NCI-H1105 treated with DMSO at 0.1 percent for 48 hours (cell line): ENCODE measurements at places on chromosomes 13 and 19.
A peak's percentile ranks its signal among the peaks of the same experiment; 100 is the strongest.

GRCh38 chr19:19627621-19628500 is at the start of gene LPAR2:
Gene LPAR2 (minus strand): TSS chr19:19628220. CDS start chr19:19627275, 945 bp downstream.
- peak; percentile 81 for DNase-seq

DNA sequence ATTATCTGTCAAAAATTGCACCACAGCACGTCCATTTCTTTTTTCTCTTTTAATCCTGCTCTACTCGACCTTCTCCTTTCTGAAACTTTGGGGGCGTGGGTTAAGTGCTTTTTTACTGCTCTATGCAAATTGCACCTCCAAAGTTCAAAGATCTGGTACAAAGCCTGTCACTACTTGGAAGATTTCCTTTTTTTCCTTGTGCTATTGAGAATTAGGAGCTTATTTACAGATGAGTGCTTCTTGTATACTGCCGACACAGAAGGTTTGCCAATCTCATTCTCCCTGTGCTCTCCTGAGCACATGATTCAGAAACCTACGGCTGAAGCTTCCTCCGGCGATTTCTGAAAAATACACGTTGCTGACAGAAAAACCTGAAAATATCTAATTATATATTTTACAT is 94.8 kb downstream of the TEX29 start:
- DNase-seq: no peak

DNA sequence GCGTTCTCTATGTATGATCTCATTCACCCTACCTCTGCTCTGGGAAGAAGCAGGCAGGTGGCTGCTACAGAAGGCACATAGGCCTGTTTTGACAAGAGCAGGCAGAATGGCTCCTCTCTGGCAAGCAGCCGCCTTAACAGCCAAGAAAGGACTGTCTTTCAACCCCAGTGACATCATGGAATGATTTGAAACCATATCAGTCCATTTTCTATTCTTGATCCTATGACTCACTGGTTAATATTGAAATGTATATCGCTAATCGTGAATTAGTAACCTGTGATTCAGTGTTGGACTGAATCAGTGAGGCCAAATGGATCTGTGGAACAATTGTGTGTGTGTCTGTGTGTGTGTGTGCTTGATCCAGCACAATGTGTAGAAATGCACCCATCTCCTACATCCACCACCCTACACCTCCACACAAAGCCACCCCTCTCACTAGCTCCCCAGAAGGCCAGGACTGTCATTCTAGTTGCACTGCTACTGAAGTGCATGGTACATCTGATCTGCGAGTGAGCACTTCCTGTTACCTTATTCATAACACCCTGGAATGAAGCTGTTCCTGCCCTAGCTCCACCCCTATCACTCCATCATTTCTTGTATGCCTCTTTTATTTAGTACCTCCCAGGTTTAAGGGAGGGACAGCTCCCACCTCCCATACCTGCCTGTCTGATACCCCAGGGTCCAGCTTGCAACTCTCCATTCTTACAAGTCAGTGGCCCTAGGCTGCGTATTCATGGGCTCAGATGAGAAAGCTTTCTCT is 460.0 kb downstream of the FOXO1 start:
- no peak for DNase-seq

- no peak for DNase-seq
These were observed 74.0 kb downstream of the PDS5B start for GRCh38 chr13:32660227-32660626.

DNA sequence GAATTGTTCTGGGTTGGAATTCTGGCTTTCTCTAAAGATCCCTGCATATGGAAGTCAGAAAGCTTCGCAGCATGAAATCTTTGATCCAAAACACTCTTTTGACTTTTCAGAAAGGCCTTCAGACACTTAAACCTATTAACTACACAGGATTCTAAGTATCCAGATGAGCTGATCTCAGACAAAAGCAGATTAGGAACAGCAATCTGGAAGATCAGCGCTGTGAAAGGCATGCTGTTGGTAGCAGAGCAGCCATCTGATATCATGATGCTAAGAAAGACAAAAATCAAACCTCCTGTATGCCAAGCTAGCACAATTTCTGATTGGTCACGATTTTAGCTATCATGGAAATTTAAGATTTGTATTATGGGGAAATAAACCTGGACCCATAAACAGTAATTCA is 589.9 kb downstream of the GPC5 start:
- no peak for DNase-seq

DNA sequence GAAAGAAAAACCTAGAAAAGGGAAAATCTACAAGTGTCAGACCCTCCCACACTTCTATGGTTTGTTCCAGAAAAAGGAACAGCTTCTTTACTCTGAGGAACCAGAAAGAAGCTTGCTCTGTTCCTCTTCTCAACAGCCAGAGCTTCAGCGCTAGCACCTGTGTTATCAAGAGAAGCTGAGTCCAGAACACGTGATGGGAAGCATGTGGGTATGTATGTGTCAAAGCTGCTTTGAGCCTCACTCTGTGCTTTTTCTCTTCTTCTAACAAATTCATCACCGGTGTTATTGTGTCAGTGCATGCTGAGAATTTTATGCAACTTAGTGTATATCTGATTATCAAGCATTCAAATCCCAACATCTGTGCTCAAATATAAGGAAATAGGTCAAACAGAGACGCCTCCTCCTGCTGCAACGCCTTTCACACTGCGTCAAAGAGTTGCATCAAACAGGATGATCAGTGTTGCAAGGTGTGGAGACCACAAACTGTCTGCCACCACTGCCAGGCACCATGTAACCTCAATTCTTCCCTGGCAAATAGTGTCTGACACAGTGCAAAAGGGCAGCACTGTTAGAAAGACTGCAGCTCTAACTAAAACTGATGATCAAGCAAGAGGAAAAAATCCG is 83.9 kb downstream of the LRRC63 start:
- no peak for DNase-seq

GRCh38 chr13:109833940-109834339 is 47.6 kb upstream of the IRS2 start:
- no peak for DNase-seq

- DNase-seq: no peak
These were observed 13.6 kb downstream of the HAS1 start for GRCh38 chr19:51710163-51710562.

GRCh38 chr13:51608857-51609406 is 24.7 kb downstream of the WDFY2 start:
- DNase-seq: no peak

DNA sequence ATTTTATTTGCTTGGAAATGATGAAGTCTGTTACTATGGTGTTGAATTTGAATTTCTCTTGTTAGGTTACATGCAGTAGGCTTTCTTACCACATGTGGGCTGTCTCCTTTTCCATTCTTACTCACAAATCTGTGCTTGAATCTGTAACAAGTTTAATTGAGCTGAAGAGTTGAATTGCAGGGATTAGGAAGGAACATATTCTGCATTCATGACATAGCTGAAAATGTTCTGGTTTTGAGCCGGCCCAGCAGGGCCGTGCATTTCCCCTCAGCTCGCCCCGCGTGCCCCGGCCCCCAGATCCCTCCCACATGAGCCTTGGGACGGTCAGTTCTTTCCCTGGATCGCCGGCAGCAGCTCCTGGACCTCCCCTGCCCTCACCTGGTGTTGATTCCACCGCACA is 28.1 kb downstream of the TFDP1 start:
- no peak for DNase-seq

DNA sequence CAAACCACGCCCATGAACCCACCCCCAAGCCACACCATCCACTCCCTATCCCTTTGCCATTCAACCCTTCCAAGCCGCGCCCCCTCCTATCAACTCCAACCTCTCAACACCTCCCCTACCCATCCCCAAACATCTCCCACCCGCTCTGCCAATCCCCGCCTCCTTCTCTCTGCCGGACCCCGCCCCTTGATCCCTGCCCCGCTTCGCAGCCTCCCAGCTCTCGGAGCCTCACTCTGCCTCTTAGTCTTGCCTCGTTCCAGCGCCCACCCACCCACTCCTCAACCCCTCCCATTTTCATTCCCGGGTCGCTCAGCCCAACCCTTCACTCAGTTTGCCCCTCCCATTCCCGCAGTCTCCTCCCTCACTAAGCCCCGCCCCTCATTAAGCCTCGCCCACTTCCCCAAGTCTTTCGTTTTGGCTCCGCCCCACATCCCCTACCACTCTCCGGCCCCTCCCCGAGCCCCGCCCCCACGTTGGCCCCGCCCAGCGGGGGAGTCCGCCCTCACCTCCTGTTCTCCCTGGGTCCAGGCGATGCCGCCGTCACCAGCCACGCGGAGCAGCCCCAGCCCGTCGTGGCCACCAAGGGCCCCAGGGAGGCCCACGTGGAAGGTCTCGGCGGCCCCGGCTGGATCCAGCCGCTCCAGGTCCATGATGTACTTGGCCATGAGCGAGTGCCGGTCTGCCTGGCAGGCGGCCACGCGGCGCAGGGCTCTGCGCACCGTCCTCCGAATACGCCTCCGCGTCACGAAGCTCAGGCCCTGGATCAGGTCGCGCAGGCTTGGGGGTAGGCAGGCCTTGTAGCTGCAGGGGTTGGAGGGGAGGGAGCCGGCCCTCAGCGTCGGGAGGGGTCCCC is 5.7 kb downstream of the JAK3 start:
- peak; percentile 85 for DNase-seq

- DNase-seq: no peak
These were observed 78.8 kb downstream of the TUBGCP3 start for GRCh38 chr13:112509190-112509589.

DNA sequence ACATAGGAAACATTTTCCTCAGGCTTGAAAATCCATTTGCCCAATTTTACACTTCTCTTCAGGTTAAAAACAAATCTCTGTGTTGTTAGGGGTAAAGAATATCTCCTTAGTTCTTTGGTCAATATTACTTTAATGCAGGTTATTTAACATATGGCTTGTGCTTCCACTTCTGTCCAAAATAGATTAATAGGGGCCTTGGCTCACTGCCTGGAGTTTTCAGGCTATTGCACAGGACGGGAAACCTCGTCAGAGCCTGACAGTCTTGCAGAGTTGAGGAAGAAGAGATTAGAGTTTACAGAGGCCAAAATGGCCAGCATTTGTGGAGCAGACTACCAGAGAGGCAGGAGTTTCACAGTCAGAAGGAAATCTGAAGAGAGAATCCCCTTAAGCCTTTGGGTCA is 863.9 kb upstream of the GPC6 start:
- peak; percentile 40 for DNase-seq

GRCh38 chr13:26786651-26787295 is 26.2 kb upstream of the GPR12 start:
- no peak for DNase-seq

DNA sequence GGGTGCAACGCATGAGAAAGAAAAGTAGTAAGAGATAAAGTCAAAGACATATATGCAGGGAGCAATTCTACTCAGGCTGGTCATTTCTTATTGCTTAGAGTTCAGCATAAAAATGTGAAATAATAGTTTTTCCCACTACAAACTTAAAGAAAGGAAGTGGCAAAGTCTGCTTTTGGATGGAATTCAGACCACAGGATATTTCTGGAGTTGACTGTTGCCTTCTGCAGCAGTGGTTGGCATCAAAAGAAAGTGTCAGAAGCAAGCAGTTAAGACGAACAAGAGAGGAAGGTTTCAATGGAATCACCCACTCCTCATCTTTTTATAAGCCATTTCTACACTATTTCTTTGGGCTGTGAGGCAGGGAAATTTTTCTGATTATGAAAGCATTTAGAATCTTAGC is 36.2 kb upstream of the TRPC4 start:
- DNase-seq: no peak

DNA sequence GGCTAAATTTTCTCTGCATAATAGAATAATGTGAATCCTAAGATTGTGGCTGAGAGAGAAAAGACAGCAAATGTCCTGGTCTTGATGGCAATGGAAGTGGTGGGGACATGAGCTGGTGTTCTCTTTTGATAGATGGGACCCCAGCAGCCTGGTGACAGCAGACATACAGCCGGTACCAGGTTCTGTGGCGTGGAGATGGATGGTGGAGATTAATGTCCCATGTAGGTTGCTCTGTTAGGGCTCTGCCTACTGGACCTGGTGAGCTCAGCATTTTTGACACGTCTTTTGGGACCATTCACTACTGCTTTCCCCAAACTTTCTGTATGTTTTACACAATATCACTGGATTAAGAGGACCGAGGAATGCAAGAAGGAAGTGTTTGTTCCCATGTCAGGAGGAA is 8.2 kb upstream of the SIGLEC14 start:
- no peak for DNase-seq

- DNase-seq: peak; percentile 27
These were observed 324.0 kb downstream of the GPC5 start for GRCh38 chr13:91722267-91722884.

GRCh38 chr13:48615049-48615448 is 38.7 kb upstream of the CYSLTR2 start:
- no peak for DNase-seq

GRCh38 chr13:77896977-77897376 is 21.7 kb downstream of the EDNRB start:
- DNase-seq: no peak

DNA sequence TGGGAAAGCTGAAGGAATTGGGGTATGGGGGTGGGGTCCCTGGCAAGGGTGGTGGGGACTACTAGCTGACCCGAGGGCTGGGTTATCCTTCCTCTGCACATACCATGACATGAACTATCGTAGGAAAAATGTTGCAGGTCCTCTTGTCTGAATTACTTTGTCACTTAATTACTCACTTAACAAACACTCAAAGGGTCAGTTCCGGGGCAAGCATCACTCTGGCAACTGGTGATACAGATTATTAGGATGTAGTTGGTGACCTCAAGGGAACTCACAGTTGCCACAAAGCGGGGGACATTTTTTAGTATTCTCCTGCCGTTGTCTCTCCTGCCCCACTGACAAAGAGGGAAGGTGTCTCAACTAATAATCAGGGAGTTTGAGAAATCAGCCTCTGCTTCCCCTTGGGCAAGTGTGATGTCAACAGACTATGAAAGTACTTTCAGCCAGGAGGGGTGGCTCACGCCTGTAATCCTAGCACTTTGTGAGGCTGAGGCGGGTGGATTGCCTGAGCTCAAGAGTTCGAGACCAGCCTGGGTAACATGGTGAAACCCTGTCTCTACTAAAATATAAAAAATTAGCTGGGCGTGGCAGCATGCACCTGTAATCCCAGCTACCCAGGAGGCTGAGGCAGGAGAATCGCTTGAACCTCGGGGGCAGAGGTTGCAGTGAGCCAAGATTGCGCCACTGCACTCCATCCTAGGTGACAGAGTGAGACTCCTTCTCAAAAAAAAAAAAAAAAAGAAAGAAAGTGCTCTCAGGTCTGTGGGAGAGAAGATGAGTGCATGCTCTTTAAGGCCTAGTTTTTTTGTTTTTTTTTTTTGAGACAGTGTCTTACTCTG is 10.3 kb downstream of the DNAJB1 start:
- DNase-seq: no peak

GRCh38 chr19:17326595-17326966 is 8.1 kb downstream of the ANO8 start:
- no peak for DNase-seq

DNA sequence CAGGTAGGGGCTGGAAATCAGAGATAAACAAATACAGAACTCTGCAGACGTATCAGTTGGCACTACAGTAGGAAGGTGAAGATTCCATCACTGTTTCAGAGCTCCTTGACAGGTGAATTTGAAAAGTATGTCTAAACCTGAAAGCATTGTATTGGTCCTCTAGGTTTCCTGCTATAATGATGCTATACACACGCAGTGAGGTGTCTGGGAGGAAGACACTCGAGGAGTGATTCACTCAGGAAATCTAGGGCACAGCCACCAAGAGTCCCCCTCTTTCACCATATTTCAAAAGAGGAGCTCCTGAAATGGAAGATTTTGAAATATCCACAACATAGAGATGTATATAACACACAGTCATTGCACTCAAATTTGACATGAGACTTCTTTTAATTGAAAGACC is 331.0 kb upstream of the DACH1 start:
- no peak for DNase-seq
